ENCODE measurements at places on chromosomes 6 and 20. TPM values are rescaled to one million over a fixed set of nuclear protein-coding genes. Genes with fewer than 3 reads are reported as not detected.

DNA sequence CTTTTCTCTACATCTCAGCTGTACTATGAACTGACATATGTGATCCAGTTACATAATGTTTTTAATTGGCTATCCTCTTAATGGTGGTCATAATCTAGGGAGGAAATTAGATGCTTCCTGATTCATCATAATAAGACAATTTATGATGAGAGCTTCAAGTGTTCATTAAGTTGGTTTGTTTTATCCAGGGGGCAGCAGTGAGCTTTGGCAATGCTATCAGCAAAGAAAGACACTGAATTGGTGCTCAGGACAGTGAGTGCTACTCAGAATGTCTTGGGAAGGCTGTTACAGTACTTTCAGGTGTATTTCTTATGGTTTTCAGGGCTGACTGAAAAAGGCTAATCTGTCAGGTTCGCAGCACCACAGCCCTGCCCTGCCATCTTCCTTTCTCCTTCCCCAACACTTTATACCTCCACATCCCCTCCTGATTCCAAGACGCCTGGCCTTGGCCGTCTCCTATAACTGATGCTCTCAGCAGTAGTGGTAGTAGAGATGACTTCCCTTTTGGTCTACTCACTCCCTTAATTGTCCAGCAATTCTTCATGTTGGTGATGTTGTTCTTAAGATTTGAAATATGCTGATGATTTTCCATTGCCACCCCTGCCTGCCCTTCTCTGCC, 67.0 kb upstream of the TNFAIP3 start:
- peak; percentile 25 for DNase-seq

CLPSL1 gene
- not detected for total RNA-seq

GRCh38 chr6:142799639-142800038, 145.3 kb downstream of the HIVEP2 start:
- DNase-seq = no peak

DNA sequence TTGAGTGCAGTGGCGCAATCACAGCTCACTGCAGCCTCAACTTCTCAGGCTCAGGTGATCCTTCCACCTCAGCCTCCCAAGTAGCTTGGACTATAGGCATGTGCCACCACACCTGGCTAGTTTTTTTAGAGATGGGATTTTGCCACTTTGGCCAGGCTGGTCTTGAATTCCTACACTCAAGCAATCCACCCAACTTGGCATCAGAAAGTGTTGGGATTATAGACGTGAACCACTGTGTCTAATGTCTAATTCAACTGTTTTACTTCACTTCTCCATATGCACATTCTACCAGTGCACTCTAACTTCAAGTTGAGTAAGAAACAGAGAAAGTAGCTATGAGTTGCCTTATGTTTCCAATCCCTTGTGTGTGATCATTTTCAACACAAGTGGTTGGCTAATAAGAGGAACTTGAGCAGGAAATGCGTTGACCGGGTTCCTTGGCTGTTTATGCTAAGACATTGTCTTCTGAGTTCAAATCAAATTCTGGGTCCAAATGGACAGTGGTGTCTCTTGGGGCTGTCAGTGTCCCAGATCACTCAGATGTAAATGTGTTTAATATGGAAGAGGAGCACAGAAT, 23.9 kb downstream of the ZNF337 start:
- no peak for DNase-seq

GRCh38 chr20:34564833-34565232, 6.3 kb downstream of the MAP1LC3A start:
- no peak for DNase-seq

DNA sequence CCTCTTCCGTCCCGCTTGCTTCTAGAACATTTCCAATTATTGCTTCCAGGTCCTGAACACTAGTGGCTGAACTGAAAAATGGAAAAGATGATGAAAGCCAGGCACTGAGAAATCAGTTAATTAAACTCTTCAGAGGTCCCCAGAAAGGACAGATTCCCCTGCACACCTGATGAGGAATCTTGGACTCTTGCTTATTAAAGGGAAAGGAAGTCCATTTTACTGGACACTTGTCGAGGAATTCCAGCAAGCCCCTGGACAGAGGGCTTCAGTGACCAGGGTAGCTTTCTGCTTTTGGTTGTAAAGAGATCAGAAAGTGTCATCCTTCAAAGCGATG, 47.8 kb upstream of the CDYL start:
- no peak for DNase-seq

All from frontal cortex (tissue), 4 donors.